ENCODE measurements at places on chromosomes 12 and 14. TPM values are rescaled to one million over a fixed set of nuclear protein-coding genes. Genes with fewer than 3 reads are reported as not detected.

Gene MYO1A
- total RNA-seq = not detected

DNA sequence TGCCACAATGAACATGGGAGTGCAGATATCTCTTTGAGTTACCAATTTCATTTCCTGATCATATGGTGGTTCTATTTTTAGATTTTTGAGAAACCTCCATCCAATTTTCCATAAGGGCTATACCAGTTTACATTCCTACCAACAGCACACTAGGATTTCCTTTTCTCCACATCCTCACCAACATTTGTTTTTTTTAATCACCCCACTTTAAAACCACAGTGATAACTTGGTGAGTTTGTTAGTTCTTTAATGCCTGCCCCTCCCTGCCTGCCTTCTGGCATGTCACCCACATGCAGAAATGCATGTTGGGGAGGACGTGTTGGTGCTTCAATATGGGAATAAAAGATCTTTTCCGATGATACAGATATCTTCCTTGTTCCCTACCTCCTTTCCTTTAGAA is 167.9 kb downstream of the CAND1 start:
- DNase-seq = no peak

GRCh38 chr12:124874988-124875802 is 11.5 kb upstream of the SCARB1 start:
- DNase-seq = no peak

Gene RNASE3
- 16.7 TPM for total RNA-seq

DNA sequence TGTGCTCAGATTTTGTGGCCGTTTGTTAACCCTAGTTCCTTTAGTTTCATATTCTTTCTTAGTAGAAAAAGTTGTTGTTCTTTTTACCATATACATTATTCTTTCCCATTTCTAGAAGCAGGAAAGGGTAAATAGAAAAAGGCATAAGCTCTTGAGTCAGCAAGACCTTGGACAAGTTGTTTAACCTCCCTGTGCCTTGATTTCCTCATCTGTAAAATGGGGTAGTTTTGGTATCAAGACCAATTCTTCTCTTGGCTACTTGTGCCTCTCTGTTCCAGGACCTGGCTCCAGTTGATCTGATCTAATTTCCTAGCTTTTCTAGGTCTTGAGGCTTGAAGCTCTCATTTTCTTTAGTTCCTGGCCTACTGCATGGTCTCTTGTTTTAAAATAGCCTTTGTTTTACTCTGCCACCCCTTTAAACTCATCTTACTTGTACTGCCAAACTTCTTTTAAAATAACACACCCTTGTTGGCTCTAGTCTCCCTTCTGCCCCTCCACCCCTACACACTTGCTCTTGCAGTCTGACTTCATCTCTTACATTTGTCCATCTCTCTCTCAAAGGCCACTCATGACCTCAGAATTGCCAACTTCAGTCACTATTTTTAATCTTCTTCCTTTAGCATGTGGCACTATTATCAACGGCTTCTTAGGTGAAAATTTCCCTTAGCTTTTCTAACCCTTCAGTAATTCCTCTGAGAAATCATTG is 143.7 kb downstream of the TTLL5 start:
- no peak for DNase-seq

DNA sequence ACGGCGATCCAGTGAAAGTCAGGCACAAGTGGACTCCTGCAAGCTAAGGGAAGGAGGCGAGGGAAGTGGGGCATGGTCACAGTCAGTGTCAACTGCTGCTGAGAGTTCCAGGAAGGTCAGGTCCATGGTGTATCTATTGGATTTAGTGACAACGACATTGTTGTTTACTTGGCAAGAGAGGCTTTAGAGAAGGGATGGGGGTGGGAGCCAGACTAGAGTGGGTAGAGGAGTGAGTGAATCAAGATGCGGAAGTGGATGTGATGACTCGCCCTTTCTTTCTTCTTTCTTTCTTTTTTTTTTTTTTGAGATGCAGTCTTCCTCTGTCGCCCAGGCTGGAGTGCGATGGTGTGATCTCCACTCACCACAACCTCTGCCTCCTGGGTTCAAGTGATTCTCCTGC is 12.5 kb downstream of the P2RX7 start:
- DNase-seq = no peak

DNA sequence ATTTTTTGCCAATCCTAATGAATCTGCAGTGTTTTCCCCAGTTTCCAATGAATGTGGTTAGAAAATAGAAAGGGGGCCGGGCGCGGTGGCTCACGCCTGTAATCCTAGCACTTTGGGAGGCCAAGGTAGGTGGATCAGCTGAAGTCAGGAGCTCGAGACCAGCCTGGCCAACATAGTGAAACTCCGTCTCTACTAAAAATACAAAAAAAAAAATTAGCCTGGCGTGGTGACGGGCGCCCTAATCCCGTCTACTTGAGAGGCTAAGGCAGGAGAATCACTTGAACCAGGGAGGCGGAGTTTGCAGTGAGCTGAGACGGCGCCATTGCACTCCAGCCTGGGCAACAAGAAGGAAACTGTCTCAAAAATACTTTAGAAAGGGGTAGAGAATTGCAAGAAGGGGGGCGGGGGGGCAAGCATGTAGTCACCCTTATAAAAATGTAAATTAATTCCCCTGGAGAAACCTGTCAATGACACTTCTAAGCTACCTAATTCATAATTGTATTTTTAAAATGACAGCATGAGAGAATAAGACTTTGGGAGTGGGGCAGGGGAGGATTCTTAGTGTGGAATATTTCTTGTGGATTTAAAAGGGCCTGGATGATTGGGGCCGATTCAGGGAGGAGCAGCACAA is 1.7 kb downstream of the KLHDC2 start:
- DNase-seq = no peak

- DNase-seq = no peak
These were observed 3.7 kb upstream of the HSD17B6 start for GRCh38 chr12:56759263-56759908.

- DNase-seq = peak; percentile 80
These were observed 66.6 kb downstream of the KDM2B start for GRCh38 chr12:121514184-121514742.

Measured in spleen (tissue), 13 donors.